ENCODE measurements at places on chromosomes 1 and 21.
A peak's percentile ranks its signal among the peaks of the same experiment; 100 is the strongest.

- DNase-seq: no peak
Measured at GRCh38 chr21:44837537-44837936, 19.7 kb upstream of the SUMO3 start.

GRCh38 chr1:84995484-84996334 is 1.2 kb downstream of the MCOLN2 start:
- DNase-seq: no peak

DNA sequence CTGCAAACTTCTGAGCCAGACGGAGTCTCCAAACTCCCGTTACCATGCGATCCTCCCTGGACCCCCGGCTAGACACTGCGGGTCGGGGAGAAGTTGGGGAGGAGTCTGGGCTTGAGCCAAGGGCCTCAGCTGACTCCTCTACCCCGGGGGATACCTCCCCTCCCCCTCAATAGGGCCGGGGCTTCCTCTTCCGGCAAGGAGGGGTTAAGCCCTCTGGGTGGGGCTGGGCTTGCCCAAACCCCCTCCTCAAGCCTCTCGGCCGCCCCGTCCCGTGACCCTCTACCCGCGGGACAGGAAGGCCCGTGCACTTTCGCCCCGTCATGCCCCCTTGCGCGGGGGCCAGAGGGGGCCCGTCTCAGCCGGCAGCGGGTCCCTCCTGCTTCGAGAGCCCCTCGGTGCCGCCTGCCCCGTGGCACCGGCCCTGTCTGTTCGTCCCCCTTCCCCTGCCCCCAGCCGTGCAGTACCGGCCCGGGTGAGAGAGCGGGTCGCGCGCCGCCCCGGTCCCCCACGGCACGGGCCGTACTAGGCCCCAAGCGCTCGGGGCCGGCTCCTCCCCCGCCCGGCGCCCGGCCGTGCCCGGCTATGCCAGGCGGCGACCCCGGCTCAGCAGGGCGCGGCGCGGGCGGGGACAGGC is 652 bp downstream of the ARL8A start:
- DNase-seq: no peak

GRCh38 chr1:165473081-165473480 is 28.2 kb upstream of the RXRG start:
- DNase-seq: no peak

GRCh38 chr1:110308247-110308646 is 30.9 kb upstream of the RBM15 start:
- no peak for DNase-seq

DNA sequence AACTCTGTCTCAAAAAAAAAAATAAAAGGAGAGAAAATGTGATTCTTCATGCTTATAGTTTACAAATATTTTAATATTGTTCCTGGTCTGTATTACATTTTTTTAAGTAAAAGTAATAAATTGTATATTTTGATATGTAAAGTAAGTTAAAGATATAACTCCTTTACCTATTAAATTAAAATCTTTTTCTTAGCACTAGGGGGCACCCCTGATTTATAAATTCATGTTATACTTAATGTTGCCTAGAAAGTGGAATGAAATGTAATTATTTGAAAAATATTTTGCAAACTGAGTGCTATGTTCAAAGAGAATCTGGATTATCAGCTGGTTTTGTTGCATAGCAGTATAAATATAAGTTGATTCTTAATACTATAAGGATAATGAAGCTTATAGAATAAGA is 49.2 kb downstream of the RALGPS2 start:
- DNase-seq: no peak

DNA sequence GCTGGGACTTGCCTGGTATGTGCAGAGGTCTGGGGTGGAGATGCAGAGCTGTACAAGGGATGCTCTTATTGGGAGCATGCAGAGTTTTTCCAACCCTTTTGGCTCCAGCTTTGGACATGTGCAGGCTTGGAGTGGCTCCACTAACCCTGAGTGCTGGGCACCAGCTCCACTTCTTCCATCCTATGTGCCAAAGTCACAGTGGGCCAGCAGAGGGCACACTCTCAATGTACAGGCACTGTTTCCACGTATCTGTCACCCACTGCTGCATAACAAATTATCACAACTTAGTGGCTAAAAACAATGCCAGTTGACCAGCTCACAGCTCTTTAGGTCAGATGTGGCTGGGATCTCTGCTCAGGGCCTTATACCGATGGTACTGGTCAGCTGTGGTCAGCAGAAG is 631.8 kb downstream of the AJAP1 start:
- peak; percentile 8 for DNase-seq

DNA sequence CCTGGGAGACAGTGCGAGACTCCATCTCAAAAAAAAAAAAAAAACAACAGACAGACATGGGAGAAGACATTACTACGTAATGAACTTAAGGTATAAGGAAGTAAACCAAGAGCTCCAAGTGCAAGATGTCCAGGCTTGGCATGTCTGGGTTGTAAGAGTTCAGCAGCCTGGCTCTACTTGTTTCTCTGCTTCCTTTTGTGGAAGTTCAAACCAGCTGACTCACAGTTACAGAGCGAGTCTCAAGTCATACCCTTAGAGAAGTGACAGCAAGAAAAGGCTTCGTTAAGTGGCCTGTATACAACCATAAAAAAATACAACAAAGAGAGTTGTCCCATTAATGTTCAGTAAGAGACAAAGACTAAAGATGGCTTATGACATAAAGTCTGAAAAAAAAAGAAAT is 1.3 kb downstream of the RIT1 start:
- DNase-seq: no peak

GRCh38 chr1:77347646-77348045 is 65.8 kb downstream of the AK5 start:
- DNase-seq: no peak

- DNase-seq: no peak
Measured at GRCh38 chr1:111587509-111588174, 31.9 kb upstream of the RAP1A start.

DNA sequence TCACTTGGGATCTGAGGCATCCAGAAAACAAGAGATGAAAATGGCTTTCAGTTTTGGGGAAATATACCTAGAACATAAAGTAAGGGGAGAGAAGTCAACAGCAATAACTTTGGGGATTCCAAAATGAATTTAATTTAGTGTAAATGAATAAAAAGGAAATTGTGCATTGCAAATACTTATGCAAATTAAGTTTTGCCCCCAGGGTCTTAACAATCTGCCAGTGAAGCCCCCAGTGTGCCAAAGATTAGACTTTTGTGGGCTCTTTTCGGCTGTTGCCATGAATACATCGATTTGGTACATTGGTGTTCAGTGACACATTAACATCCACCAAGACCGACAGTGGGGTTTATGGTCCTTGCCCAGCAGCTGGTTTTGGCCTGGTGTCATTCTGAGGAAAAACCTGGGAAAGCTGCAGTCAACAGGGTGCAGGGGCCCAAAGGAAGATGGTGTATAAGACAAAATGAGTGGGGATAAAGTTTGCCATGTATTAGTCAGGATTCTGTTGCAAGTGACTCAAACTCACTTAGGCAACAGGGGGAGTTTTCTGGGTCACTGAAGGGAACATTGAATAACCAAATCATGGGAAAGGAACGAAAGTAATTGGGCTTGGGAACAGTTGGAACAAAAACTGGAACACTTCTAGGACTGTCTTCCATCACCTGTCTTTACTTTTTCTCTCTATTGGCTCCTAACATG is 30.2 kb upstream of the IGSF3 start:
- no peak for DNase-seq

- DNase-seq: no peak
Measured at GRCh38 chr1:182249201-182249676, 142.4 kb downstream of the GLUL start.

DNA sequence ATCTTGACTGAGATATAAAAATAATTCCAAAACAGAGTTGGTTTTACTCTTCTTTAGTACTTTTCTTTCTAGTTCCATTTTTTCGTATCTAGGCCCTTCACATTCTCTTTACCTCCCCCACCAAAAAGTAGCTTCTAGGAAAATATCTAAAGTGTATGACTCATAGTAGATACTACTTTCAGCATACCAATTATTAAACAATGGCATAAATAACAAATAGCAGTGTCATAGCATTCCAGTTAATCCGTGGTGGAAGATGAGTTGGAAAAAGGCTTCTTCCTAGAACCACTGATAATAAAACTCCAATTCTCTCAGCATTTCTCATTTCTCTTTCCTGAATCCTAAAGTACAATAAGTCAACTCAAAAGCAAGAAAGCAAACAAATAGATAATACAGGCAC is 859.0 kb upstream of the B3GALT2 start:
- DNase-seq: no peak

DNA sequence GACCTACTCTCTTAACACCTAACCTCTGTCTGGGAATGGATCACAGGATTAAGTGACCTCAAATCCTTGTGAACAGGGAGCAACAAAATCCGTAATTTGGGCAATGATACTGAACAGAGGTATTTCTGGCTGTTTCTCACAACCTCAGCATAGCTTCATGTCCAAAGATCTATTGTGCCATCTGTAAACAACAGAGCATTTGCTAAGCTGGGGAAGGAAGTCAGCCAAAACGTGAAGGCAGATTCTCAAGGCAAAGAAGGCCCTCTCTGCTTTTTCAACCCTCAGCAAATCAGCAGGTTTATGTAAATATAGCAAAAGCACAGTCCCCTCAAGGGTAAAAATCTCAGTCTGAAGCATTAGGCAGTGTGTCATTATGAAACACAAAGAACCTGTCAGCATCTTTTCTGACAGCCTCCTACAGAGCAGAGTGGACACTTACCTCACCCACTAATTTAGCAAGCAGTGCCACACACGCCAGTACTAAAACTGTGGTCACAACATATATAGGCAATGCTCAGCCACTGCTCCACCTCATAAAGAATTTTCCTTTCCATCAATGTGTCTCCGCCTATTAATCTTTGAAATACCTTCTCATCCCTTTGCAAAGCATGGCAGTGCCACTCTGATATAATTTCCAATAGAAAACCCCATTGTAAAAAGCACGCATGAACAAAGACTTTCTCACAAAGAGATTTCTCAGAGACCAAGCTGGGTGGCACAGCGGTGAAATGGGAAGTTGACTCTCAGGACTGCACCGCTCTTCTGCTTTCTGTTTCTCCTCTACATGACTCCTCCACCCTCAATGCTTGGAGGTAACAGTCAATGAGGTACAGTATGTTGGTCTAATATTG is 188.0 kb downstream of the RERE start:
- no peak for DNase-seq

- no peak for DNase-seq
Measured at GRCh38 chr1:115179397-115180079, 90.2 kb upstream of the TSPAN2 start.

DNA sequence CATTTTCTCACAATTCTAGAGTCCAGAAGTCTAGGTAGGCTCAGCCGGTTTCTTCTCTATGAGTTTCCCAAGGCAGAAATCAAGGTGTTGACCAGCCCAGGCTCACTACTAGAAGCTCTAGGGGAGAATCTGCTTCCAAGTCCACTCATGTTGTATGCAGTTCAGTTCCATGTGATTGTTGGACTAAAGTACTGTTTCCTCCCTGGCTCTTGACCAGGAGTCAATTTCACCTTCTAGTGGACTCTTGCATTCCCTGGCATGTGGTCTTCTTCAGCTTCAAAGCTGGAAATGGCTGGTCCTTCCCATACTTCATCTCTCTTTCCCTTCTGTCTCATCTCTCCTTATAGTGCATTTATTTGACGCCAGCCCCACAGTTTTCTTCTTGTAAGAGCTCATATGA is 153.4 kb downstream of the KCNT2 start:
- no peak for DNase-seq

DNA sequence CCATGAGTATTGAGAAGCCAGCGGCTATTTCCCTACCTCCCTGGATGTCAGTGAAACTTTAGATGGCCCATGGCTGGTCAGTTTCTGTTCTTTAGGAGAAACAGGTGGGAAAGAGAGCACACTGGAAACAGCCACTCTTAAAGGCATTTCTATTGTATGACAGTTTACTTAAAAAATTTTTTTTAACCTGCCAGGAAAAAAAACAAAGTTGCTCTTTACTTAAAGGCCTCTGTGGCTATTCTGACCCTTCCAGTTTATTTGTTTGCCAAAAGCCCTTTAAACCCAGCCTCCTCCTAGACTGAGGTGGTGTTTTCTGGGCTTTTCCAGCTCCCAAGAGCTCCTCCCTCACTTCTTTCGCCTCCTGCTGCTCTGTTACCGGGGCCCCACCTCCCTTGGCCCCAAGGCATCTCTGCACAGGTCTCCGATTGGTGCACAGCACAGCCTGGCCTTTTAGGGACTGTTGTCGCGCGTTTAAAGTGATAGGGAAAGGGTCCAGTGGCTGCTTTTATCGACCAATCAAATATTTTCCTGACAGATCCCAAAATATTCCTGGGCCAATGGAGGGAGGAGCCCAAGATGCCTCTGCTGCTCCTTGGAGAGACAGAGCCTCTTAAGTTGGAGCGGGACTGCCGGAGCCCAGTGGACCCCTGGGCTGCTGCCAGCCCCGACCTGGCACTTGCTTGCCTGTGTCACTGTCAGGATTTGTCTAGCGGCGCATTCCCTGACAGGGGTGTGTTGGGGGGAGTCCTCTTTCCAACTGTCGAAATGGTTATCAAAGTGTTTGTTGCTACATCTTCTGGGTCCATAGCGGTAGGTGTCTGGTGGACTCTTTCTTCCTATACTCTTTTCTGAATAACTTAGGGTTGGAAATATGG is at the start of gene SH3BGR:
Gene SH3BGR, plus strand, starts transcription at position 639 of the 875 bp plus-strand sequence. Its CDS starts 127 bp downstream, at position 766.
- DNase-seq: no peak

GRCh38 chr1:66311092-66311491 is 222.9 kb upstream of the SGIP1 start:
- DNase-seq: no peak

GRCh38 chr1:30744060-30744756 is 13.4 kb downstream of the LAPTM5 start:
- no peak for DNase-seq

- no peak for DNase-seq
Measured at GRCh38 chr1:241994171-241994570, 4.7 kb downstream of the MAP1LC3C start.

GRCh38 chr1:50977575-50978143 is 7.6 kb downstream of the CDKN2C start:
- DNase-seq: no peak

DNA sequence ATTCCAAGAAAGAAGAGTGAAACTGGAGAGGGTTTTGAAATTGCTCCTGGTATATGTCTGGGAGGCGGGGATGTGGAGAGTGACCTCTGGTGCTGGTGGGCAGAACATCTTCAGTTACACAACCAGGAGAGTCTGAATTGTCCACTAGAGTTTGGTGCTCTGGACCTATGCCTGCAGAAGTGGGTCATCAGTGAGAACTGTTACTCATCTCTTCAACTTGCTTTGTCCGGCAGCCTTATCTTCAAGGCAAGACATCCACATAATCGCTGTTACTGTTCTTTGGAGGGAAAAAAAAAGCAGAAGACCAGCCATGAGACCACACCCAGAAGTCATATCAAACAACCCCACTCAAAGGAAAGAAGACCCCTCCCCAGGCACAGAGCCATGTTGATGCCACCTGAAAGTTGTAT is 14.9 kb downstream of the SH2D1B start:
- no peak for DNase-seq

GRCh38 chr21:41054018-41054578 is 113.9 kb upstream of the BACE2 start:
- no peak for DNase-seq

- no peak for DNase-seq
Measured at GRCh38 chr1:242128951-242129502, 130.1 kb upstream of the MAP1LC3C start.

GRCh38 chr1:234920843-234921140 is 207.8 kb downstream of the TOMM20 start:
- DNase-seq: no peak

GRCh38 chr21:16522548-16522947 is 792.8 kb downstream of the USP25 start:
- no peak for DNase-seq

- DNase-seq: no peak
Measured at GRCh38 chr1:228081144-228081543, 1.4 kb upstream of the ARF1 start.

Measured in stimulated activated CD4-positive, alpha-beta T cell treated with anti-CD3 and anti-CD28 coated beads, Interleukin-15, amount 100 ng/mL, for 1 hour (primary cell).